ENCODE measurements at places on chromosomes 3 and 15.

DNA sequence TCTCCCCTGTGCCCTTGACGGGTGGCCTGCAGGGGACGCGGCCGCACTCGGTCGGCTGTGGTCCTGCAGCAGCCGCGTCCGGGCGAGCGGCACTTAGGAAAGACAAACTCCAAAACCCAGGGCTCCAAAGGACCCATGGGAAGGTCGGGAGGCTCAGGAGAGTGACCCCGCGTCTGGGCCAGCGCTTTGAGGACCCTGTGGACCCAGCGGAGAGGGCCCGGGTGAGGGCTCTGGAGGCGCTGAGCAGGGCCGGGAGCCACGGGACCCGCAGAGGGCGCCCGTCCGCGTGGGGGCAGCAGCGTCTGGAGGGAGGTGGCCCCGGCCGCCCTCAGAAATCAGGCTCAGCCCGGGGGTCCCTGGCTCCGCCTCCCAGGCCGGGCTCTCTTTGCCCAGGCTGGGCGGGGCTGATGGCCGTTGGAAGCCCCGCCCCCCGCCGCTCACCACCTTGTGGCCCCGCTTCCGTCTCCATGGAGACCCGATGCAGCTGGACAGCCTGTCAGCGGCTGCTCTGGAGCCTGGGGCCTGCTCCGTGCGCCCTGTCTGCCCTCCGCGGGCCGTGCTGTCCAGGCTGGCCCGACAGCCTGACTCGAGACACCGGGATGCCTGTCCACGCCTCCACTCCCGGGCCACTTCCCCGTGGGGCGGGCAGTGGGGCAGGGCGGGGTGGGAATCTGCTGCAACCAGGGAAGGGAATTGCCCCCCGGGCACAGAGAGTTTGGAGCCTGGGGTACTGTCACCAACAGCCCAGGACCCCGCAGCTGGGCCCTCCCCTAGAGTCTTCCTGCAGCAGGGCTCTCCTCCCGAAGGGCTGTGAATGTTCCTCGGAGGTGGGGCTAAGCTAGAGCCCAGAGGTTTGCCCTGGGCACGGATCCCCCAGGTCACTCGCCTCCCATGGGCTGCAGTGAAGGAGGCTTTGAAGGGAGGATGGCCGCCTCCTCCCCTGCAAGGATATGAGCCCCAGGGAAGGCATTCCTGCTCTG lies 34.8 kb upstream of the RPL32 start:
- DNase-seq = no peak

- DNase-seq = no peak
These were observed 461.0 kb downstream of the GBE1 start for GRCh38 chr3:81300324-81300927.

DNA sequence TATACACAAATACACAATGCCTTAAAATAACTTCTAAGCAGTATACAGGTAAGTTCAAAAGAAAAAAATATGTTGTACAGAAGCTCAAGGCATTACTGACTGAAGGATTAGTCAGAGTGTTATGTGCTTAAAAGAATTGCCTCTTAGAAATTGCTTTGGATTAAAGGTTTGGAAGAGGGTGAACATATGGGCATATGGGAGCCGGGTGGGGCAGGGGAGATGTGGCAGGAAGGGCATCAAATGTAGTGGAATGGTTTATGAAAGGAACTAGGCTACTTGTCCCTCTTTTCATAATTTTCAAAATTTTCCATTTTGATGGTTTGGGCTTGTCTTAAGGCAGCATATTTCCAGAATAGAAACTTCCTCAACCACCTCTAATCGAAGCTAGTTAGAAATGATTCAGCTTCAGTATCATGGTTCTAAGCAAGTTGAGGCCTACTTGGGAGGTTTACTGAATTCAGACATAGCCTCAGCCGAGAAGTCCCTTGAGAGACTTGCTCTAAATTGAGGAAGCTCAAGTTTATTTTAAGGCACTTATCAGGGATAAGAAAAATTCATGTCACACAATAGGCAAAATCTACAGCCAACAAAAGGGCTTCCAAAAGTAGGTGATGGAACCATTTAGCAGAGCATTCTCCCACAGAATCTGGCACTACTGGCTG lies 10.1 kb upstream of the GOLGB1 start:
- DNase-seq = no peak

DNA sequence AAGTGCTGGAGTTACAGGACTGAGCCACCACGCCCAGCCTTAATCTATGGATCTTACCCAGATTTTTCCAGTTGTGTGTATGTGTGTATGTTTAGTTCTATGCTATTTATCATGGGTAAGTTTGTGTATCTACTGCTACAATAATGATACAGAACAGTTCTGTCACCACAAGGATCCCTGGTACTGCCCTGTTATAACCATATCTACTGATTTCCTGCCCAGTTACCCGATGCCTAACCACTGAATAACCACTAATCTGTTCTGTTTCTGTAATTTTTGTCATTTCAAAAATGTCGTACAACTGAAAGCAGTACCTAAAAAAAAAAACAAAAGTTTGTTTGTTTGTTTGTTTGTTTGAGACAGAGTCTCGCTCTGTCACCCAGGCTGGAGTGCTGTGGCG lies 123.7 kb upstream of the RAP2B start:
- no peak for DNase-seq

- DNase-seq = peak; percentile 99
These were observed 9.9 kb downstream of the AMOTL2 start for GRCh38 chr3:134364061-134364935.

GRCh38 chr3:48855681-48856447 lies 8.2 kb upstream of the PRKAR2A start:
- DNase-seq = no peak

GRCh38 chr3:38958026-38958720 lies 93.6 kb downstream of the SCN11A start:
- DNase-seq = no peak

GRCh38 chr3:129462361-129462968 lies 22.4 kb downstream of the IFT122 start:
- DNase-seq = no peak

- peak; percentile 34 for DNase-seq
These were observed 101.4 kb downstream of the TFG start for GRCh38 chr3:100810671-100811070.
